ENCODE measurements at places on chromosomes 1 and 21.

DNA sequence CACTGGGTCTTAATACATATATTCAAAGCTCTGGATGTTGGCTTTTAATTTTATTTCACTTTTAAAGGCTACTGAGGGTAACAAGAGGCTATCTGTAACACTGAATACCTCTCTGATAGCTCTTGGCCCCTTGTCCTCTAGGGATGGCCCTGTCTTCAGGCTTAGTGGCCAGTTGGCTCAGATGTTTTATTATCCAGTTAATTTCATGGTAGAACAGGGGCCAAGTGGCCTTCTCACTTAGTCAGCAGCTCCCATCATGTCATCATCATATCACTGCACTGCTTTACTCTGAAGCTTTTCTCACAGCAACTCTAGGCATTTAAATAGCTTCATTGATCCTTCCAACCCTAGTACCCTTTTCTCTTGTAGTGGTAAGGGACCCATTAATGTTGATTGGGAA lies 40.2 kb upstream of the MACF1 start:
- DNase-seq, result no peak

GRCh38 chr1:55801481-55801880 lies 586.3 kb upstream of the USP24 start:
- DNase-seq, result no peak

GRCh38 chr1:27583479-27583878 lies 20.5 kb downstream of the AHDC1 start:
- no peak for DNase-seq

DNA sequence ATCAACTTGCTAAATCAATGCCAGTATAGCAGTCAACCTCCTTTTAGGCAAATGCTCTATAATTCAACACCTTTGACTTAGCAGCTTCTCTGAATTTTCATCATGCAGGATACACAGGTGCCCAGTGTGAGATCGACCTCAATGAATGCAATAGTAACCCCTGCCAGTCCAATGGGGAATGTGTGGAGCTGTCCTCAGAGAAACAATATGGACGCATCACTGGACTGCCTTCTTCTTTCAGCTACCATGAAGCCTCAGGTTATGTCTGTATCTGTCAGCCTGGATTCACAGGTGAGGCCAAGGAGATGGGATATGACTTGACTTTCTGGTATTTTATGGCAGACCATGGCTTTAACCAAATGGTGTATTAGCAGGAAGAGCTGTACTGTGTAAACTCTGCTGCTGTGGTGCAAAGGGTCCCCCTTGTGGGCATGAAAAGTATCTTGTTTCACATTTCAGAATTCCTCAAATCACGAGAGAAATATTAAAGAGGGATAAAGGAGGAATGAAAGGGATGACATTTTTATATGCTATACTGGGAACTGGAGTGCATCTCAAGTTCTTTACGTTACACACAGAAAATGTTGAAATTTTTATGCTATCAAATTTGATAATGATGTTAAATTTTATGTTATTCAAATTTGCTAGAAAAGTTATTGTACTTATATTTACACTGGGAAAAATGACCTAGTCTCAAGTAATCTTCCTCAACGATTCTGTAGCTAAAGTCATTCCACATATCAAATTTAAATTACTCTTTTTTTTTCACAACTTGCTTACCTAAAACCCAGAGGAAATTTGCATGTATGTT lies 88.9 kb downstream of the CRB1 start:
- peak; percentile 68 for DNase-seq

DNA sequence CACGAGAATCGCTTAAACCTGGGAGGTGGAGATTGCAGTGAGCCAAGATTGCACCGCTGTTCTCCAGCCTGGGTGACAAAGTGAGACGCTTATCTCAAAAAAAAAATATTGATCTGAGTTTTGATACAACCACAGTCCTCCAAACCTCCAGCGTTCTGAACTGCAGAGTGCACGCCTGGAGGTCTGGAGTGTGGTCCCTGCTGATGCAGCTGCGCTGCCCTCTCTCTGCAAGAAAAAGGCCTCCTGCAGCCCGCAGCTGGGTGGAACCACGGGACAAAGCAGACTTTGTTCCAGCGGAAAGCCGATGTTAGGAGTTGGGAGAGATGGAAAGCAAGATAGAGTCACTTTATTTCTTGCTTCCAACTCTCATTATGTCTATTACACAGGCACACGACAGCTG lies 144.9 kb upstream of the SOD1 start:
- DNase-seq, result peak; percentile 96

Measured in pons (tissue), 1 donor.